Activated naive CD4-positive, alpha-beta T cell treated with anti-CD3 and anti-CD28 coated beads, Interleukin-2, amount 50 U/mL, for 16 hours (primary cell): ENCODE measurements at places on chromosomes 2 and 18.

GRCh38 chr2:38540580-38541286 lies 62.0 kb downstream of the HNRNPLL start:
- DNase-seq: no peak

GRCh38 chr2:240397542-240397916 lies 37.9 kb upstream of the GPC1 start:
- DNase-seq: no peak

DNA sequence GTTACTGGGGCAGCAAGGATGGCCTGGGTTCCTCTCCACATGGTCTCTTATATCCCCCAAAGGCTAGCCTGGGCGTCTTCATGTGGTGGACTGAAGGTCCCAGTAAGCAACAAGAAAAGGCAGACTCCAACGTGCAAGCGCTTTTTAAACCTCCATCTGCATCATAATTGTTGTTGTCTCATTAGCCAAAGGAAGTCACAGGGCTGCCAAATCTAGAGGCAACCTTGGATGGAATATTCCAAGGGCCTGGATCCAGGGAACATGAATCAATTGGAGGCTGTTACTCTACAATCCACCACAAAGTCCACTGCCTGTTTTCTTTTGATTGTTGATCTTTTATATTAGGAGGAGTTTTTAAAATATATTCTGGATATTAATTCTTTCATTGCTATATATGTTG lies 118.8 kb downstream of the SH3RF3 start:
- no peak for DNase-seq

GRCh38 chr2:2867397-2867979 lies 510.1 kb downstream of the EIPR1 start:
- DNase-seq: no peak

GRCh38 chr2:69804416-69804815 lies 25.0 kb upstream of the GMCL1 start:
- DNase-seq: no peak

DNA sequence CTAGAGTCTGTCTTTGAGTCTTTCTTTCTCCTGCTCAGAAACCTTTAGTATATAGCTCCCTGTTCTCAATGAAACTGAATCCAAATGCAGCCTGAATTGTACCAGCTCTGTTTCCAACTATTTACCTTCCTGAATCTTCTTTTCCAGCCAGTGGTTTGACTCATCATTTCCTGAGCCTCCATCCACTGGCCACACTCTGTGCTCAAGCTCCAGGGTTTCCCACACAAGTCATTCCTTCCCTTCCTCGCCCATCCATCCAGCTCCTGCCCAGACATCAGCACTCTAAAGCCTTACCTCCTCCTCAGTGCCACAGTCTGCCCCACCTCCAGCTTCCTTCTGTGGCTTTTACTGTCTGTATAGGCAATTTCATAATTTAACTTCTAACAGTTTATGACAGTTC lies 233.6 kb upstream of the RASGRP3 start:
- DNase-seq: no peak

- DNase-seq: no peak
Measured at GRCh38 chr2:170843656-170844055, 27.0 kb downstream of the GAD1 start.

- DNase-seq: no peak
Measured at GRCh38 chr2:24203029-24203786, 28.4 kb downstream of the FAM228A start.

GRCh38 chr18:7619676-7620075 lies 52.6 kb downstream of the PTPRM start:
- DNase-seq: no peak

GRCh38 chr18:40019797-40020392 lies 1935.1 kb upstream of the PIK3C3 start:
- DNase-seq: no peak

GRCh38 chr2:19238440-19239060 lies 119.9 kb downstream of the OSR1 start:
- no peak for DNase-seq

DNA sequence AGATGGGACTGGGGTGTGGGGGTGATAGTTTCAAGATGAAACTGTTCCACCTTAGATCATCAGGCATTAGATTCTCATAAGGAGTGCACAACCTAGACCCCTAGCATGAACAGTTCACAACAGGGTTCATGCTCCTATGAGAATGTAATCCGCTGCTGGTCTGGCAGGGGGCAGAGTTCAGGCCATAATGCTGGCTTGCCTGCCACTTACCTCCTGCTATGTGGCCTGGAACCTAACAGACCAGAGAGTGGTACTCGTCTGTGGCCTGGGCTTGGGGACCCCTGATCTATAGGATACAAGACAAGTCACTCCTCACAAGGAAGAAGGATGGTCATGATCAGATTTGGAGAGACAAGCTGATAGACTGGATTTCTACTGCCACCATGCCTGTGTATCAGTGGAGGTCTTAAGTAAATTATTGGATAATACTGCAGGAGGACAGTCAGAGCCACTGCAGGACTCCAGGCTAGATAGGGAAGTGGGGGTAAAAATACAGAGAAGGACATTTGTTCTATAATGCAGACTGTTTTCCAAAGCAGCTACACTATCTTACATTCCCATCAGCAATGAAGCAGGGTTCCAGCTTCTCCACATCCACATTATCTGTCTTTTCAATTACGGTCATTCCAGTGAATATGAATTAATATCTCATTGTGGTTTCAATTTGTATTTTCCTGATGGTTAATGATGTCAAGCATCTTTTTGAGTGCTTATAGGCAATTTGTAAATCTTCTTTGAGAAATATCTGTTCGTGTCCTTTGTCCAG lies 28.8 kb upstream of the APOB start:
- no peak for DNase-seq

GRCh38 chr2:10393640-10393982 lies 54.5 kb downstream of the ODC1 start:
- DNase-seq: no peak

- no peak for DNase-seq
Measured at GRCh38 chr2:236109473-236109872, 58.7 kb downstream of the GBX2 start.

DNA sequence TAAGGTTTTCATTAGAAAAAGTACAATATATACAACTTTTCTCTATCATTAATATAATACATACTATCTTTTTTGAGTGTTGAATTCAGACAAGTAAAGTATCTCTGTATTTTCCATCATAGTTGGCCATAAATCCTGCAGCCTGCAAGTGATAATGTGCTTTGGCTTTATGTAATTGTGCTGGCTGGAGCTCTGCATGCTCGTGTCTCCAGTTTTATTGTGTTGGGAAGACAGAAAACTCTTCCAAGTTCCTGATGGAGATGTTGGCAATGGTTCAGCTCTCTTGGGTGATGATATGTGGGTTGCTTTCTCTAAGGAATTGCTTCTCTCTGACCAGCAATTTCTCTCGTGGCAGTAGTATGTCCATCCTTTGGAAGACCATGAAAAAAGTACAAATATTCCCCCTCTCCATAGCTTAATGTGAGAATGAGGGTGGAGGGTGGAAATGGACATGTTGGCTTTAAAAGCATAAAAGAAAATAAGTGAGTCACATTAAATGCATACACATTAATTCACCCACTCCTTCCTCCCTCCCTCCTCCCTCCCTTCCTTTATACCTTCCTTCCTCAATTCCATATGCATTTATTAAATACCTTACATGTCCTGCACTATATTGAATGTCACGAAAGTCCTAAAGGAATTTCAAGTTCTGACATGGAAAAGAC lies 344.2 kb downstream of the MTX2 start:
- no peak for DNase-seq

DNA sequence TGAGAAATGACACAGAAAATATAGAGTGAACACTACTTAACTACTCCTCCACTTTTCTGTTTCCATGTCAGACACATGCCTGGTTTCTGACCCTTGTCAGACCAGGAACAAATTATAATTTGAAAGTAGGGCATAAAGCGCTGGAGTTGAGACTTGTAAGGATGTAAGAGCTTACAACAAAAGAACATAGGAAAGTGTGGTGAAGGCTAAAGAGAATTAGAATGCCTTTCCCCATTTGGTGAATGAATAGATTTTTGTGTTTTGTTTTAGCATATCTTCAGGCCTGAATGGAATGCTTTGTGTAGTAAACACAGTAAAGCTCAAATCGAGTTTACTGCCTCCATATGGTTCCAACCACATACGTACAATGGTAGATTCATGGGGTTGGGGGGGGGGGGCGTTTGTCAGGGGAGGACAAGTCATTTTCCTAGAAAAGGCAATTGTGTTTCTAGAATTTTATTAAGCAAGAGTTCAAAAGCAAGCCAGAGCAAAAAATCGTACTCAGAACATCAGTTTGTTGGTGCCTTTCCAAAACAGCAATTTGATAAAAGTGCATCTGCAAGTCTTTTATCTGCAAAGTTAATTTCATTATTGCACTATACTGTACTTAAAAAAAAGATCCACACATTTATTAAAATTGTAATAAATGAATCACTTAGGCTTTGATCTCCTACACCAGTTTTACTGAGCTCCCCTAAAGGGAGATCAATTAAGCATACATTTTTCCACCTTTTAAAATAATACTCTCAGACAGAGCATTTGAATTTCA lies 30.9 kb downstream of the NRXN1 start:
- DNase-seq: no peak

GRCh38 chr2:217410681-217410960 lies 550.8 kb upstream of the TNP1 start:
- no peak for DNase-seq

- DNase-seq: no peak
Measured at GRCh38 chr2:70916291-70916690, 19.4 kb upstream of the ATP6V1B1 start.

DNA sequence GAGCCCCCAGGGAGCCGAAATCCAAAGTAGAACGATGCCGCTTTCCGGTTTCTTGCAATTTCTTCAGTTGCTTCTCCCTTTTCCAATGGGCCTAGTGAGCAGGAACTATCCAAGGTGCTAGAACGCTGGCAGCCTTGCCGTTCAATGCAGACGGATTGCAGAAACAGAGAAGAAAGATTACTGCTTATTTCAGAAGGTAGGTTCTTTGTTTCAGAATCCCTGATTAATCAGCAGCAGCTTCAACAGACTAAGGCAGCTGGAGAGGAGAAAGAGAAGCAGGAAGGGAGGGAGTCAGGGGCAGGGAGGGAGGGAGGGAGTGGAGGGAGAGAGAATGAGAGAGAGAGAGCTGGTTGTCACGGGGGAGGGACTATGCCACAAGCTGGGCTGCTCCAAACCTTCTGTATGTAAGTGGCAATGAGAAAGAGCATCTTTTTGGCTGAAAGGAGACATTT lies 576 bp downstream of the NYAP2 start:
- DNase-seq: no peak

DNA sequence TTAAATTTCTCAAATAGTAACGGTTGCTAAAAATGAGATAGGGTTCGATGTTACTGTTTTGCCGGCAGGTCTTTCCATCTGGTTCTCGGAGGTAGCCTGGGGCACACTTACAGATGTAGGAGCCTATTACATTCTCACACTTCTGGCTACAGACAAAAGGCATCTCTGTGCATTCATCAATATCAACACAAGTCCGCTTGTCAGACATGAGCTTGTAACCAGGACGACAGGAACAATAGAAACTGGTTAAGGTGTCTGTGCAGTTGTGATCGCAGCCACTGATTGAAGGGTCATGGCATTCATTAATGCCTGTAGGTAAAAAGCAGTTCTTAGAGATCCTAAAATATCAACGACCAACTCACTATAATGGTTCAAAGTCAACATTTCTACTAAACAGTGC lies 116.3 kb downstream of the DHRS9 start:
- no peak for DNase-seq

- no peak for DNase-seq
Measured at GRCh38 chr2:165529130-165529529, 59.6 kb downstream of the CSRNP3 start.

DNA sequence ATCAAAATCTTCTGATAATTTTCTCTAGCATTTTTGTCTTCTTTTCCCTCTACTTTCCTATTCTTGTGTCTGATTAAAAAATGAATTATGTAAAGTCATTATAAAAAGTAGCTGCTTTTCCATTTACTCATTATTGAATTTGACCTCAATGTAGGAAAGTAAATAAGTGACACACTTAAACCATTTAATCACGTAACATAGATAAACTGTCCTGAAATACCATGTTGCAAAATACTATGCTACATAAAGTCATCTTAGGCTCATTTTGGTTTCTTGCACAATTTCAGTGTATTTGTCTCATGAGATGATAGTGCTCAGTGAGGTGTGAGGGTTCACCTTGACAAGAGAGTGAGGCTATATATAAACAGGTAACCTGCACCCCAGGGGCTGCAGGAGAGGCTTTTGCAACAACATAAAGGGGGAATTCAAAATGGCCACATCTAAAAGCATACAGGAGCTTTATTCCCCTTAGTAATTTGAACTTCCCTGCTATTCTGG lies 502.7 kb downstream of the RNF144A start:
- no peak for DNase-seq

DNA sequence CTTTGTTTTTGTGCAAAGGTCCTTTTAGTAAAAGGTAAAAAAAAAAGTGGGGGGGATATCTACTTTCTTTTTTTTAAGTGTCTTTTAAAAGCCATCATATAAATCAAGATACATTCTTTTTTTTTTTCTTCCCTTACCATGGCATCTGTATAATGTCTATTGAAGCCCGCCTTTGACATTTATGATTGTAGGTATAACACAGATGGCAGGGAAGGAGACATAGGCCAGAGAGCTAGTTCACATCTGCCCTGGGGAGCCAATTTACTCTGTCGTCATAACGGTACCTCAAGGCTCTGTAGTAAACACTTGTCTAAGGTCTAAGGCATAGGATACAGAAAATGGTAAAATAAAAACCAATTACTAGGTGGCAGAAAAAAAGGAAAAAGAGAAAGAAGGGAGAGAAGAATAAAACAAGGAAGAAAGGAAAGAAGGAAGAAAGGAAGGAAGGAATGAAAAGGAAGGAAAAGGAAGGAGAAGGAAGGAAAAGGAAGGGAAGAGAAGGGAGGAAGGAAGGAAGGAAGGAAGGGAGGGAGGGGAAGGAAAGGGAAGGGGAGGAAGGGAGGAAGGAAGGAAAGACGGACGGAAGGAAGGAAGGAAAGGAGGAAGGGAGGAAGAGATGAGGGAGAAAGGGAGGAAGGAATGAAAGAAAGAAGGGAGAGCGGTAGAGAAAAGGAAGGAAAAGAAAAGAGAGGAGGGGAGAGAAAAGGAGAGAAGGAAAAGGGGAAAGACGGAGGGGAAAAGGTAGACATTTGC lies 343.5 kb downstream of the RBM43 start:
- DNase-seq: no peak

DNA sequence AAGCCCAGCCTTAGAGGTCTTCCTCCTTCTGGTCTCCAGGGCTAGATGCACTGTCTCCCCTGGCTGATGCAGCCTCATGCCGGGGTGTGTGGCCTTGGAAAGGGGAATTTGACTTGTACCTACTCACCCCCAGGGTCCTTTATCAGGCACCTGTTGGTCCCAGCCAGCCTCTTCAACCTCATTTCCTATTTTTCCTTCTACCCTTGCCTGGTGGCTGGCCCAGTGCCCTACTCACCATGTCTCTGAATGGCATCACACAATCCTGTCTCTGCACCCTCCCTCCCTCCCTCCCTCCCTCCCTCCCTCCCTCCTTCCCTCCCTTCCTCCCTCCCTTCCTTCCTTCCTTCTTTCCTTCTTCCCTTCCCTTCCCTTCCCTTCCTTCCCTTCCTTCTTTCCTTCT lies 17.1 kb upstream of the ST3GAL5 start:
- DNase-seq: no peak
